ENCODE measurements at places on chromosomes 16 and 17.

DNA sequence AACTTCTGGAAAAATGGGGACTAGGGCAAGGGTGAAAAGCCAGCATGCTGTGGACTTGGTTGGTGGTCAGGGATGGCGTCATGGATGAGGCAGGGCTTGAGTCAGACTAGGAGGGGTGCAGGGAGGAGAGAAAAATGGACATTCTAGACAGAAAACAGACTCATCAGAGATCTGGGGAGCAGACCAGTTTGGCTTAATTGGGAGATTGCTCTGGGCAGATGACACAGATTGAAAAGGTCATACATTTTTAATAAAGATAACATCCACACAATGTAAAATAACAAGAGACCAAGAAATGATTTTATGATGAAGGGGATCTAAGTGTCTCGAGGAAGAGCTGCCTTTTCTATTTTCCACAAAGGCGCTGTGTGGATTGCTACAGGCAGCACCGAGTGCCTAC is 326.3 kb downstream of the XYLT1 start:
- no peak for DNase-seq

DNA sequence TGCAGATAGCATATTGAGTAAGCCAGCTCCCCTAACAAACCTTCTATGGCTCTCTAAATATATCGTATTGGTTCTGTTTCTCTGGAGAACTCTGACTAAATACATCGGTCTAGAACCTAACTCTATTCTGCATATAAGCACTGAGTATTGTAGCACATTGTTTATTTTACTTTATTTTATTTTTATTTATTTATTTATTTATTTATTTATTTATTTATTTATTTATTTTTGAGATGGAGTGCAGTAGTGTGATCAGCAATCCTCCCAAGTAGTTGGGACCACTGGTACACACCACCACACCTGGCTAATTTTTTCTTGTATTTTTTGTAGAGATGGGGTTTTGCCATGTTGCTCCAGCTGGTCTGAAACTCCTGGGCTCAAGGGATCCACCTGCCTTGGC is 28.9 kb upstream of the HELZ start:
- DNase-seq: no peak

- no peak for DNase-seq
Measured at GRCh38 chr17:74015990-74016389, 187.5 kb upstream of the RPL38 start.

DNA sequence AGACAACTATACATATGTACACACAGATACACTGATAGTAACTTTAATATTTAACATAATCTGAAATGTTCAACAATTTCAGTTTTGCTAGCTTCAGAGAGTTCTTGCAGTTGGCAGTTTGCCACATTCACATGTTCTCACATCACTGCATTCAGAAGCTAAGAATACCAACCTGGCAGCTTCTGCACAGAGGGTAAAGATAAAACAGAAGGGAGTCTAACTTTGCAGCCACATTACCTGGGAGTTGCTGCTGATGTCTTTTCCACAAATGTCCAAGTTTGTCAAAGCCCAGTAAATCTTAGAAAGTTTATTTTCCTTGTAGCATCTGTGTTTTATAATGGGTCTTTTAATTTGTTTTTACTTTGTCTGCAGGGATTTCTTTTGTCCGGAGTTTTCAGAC is 332.0 kb downstream of the BCAS3 start:
- no peak for DNase-seq

- no peak for DNase-seq
Measured at GRCh38 chr17:66152756-66153155, 39.2 kb downstream of the CEP112 start.

GRCh38 chr16:8848939-8849391 is 19.8 kb downstream of the CARHSP1 start:
- no peak for DNase-seq

GRCh38 chr16:14301169-14302030 is 230.3 kb downstream of the MRTFB start:
- no peak for DNase-seq

GRCh38 chr16:46937536-46937935 is 35.9 kb downstream of the DNAJA2 start:
- DNase-seq: no peak

DNA sequence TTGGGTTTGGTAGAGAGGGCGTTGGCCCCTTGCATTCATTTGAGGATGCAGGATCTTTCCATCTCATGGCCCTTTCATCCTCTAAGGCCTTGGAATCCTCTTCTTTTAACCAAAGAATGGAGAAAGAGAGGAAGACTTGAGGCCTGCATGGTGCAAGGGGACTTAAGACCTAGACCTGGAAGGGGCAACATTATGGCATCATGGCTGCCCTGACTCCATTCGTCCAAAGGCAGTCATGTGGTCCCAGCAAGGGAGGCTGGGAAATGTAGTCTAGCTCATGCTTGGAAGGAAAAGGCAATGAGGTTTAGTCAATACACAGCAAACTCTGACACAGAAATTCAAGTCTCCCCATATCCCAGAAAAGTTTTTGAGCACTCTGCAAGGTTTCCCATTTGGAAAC is 30.7 kb upstream of the CDRT4 start:
- no peak for DNase-seq

Measured in stimulated activated CD4-positive, alpha-beta T cell treated with anti-CD3 and anti-CD28 coated beads, Interleukin-1b, Interleukin-23, amount 100 ng/mL, for 4 hours (primary cell).